ENCODE measurements at places on chromosomes 4 and X.

GRCh38 chrX:15418707-15419181 is 34.5 kb upstream of the VEGFD start:
- H3K4me3 ChIP-seq: no peak overlapping the region
- no peaks in the 10 kb centered on the region for H3K4me1 ChIP-seq
- H3K27ac ChIP-seq: no peak overlapping the region
- H3K36me3 ChIP-seq: peaks cover 14% of the 10 kb centered on the region
- DNase-seq: no peak

GRCh38 chr4:41102414-41103092 is 111.8 kb downstream of the APBB2 start:
- no peaks in the 10 kb centered on the region for H3K27me3 ChIP-seq
- H3K4me3 ChIP-seq: no peak overlapping the region
- peak overlapping the region; percentile 5 for H3K27ac ChIP-seq
- no peak for DNase-seq
- peaks cover 43% of the 10 kb centered on the region for H3K4me1 ChIP-seq

DNA sequence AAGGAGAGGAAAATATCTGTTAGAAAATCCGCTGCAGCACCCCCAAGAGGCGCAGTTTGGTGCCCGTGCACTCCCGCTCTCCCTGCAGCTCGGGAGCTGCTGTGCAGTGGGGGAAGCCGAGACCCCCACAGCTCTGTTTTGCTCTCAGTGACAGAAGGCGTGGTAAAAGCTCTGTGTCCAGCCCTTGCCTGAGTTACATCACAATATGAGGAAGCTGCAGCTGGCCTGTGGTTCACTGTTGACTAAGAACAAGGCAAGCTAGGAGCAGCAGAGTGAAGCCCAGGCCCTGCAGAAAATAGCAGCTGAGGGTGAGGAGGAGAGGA is 88.5 kb upstream of the ADRA2C start:
- H3K4me1 ChIP-seq: no peaks in the 10 kb centered on the region
- H3K27me3 ChIP-seq: peaks cover 31% of the 10 kb centered on the region

- H3K4me3 ChIP-seq: peak overlapping the region; percentile 9
- peaks cover 4% of the 10 kb centered on the region for H3K36me3 ChIP-seq
- no peaks in the 10 kb centered on the region for H3K27me3 ChIP-seq
These were observed 1.2 kb upstream of the PDS5A start for GRCh38 chr4:39978904-39979303.

DNA sequence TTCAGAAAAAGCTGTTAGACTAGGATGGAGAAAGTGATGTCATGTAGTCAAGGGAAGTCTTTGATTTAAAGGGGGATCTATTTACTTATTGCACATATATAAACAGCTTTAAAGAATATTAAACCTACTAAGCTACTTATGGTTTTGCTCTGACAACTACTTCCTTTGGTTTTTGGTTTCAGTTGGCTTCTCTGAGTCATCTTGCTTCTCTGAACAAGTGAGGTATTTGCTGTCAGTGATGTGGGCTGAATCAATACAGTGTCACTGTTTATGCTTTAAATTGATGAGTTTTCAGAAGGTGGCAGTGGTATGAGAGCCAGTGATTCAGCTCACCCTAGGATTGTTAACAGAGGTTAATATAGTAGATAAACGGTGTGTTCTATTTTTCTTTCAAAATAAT is 75.1 kb downstream of the CEP44 start:
- no peaks in the 10 kb centered on the region for H3K36me3 ChIP-seq
- no peak overlapping the region for H3K4me3 ChIP-seq
- no peak for DNase-seq
- H3K4me1 ChIP-seq: peaks cover 3% of the 10 kb centered on the region
- no peak overlapping the region for H3K27ac ChIP-seq

- no peak overlapping the region for H3K27ac ChIP-seq
- no peak for DNase-seq
- no peaks in the 10 kb centered on the region for H3K27me3 ChIP-seq
- no peak overlapping the region for H3K4me3 ChIP-seq
- no peaks in the 10 kb centered on the region for H3K36me3 ChIP-seq
These were observed 2164.8 kb upstream of the AGA start for GRCh38 chr4:179607003-179607402.

DNA sequence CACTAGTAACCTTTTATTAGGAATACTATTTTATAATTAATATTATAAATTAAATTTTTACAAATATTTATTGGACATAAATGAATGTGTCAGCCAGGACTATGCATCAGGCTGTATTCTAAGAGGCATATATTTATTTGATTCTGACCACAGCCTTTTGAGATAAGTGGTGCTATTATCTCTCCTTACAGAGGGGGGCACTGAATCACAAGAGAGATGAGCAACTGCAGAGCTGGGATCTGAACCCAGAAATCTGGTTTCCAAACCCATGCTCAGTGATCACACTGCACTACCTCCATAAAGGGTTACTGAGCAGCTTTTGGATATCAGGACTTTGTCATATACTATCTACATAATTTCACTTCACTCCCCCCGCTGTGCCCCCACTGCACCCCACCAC is 322.0 kb downstream of the TMA16 start:
- DNase-seq: no peak
- H3K27ac ChIP-seq: no peak overlapping the region
- no peaks in the 10 kb centered on the region for H3K27me3 ChIP-seq
- no peaks in the 10 kb centered on the region for H3K4me1 ChIP-seq

- no peak overlapping the region for H3K27ac ChIP-seq
- DNase-seq: no peak
- no peaks in the 10 kb centered on the region for H3K27me3 ChIP-seq
- peaks cover 19% of the 10 kb centered on the region for H3K36me3 ChIP-seq
These were observed 60.1 kb downstream of the SH3RF1 start for GRCh38 chr4:169210504-169211118.

DNA sequence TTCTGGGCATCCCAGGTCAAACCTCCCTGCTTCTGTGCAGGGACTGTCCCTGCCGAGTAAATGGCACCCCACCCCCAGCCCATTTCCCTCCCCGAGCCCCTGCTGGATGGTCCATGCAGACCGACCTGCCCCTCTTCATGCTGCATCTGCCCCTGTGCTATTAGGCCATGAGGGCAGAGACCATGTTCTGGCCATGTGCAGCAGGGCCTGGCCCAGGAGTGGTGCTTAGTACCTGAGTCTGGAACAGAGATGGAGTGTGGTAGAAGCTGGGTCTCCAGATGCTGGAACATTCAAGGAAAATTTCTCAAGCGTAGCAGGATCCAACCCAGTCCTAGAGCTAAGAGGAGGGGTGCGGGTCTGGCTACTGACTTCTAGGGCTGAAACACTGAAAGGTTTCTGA is 15.3 kb upstream of the UBA1 start:
- peaks cover 3% of the 10 kb centered on the region for H3K4me1 ChIP-seq
- H3K27me3 ChIP-seq: no peaks in the 10 kb centered on the region
- no peak overlapping the region for H3K27ac ChIP-seq
- no peak overlapping the region for H3K4me3 ChIP-seq
- peak; percentile 44 for DNase-seq

DNA sequence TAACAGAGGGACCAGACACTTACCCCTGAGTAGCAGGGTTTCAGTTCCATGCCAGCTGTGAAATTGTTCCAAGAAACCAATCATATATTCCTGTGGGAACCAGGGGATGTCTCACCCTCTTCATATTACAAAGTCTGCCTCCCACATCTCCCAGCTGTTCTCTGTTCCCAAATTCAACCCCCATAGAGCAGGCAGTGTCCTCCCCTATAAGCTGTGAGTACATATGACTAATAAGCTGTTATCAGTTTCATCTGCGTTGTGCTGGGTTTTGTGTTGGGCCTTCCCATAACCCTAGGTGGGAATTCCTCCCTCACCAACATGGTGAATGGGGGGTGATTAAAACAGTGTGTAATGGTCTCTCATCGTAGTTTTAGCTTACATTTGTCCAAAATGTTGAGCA is 41.0 kb downstream of the CEP44 start:
- no peak overlapping the region for H3K4me3 ChIP-seq
- DNase-seq: no peak
- no peak overlapping the region for H3K27ac ChIP-seq
- H3K36me3 ChIP-seq: no peaks in the 10 kb centered on the region
- H3K4me1 ChIP-seq: peaks cover 5% of the 10 kb centered on the region
- no peaks in the 10 kb centered on the region for H3K27me3 ChIP-seq

GRCh38 chr4:53499791-53500190 is 91.5 kb downstream of the LNX1 start:
- H3K27ac ChIP-seq: no peak overlapping the region
- H3K4me3 ChIP-seq: no peak overlapping the region
- no peaks in the 10 kb centered on the region for H3K27me3 ChIP-seq
- H3K4me1 ChIP-seq: peaks cover 34% of the 10 kb centered on the region
- H3K36me3 ChIP-seq: peaks cover 4% of the 10 kb centered on the region

- H3K27ac ChIP-seq: no peak overlapping the region
- H3K4me3 ChIP-seq: no peak overlapping the region
- peaks cover 2% of the 10 kb centered on the region for H3K27me3 ChIP-seq
- H3K36me3 ChIP-seq: no peaks in the 10 kb centered on the region
- DNase-seq: no peak
These were observed 154.7 kb upstream of the STX18 start for GRCh38 chr4:4696530-4696929.

DNA sequence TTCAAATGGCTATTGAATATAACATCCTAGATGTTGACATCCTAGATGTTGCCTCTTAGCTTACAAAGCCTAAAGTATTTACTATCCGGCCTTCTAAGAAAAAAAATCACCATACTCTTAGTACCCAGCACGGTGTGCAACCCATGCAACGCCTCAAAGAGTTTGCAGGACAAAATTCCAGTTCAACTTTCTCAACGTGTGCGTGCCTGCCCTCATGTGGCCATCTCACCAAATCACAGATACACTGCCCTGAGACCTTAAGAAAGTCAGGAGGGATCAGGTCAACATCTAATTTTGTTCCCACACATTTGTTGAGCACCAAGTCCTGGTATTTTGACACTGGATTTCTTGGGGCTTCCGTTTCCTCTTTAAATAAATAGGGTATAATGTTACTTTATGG is 68.3 kb downstream of the CRMP1 start:
- H3K4me3 ChIP-seq: no peak overlapping the region
- no peak overlapping the region for H3K27ac ChIP-seq
- peaks cover 49% of the 10 kb centered on the region for H3K36me3 ChIP-seq
- H3K27me3 ChIP-seq: no peaks in the 10 kb centered on the region

DNA sequence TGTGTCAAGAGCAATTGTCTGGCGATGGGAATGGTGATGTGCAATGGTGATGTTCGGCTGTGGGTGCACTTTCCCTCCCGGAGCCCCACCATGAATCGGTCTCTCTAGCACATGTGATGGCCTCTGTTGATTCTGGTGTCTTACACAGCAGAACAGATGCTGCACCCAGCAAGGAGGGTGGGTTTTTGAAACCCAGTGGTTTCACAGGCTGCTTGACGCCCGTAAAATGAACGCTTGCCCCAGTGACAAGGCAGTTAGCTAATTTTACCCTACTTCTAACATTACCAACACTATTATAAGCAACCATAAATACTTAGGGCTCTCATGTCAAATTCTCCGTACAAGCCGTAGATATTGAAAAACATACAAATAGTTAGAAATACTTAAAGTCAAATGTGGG is 5.9 kb upstream of the ANOS1 start:
- DNase-seq: no peak
- H3K4me1 ChIP-seq: no peaks in the 10 kb centered on the region
- H3K27ac ChIP-seq: no peak overlapping the region
- no peak overlapping the region for H3K4me3 ChIP-seq

- no peaks in the 10 kb centered on the region for H3K36me3 ChIP-seq
- no peak overlapping the region for H3K4me3 ChIP-seq
These were observed 404.6 kb upstream of the PITX2 start for GRCh38 chr4:111027526-111027925.

- no peak overlapping the region for H3K4me3 ChIP-seq
- no peak for DNase-seq
- peaks cover 18% of the 10 kb centered on the region for H3K4me1 ChIP-seq
These were observed 61.4 kb downstream of the PAPSS1 start for GRCh38 chr4:107658400-107659336.

- no peak overlapping the region for H3K4me3 ChIP-seq
- DNase-seq: no peak
- H3K27me3 ChIP-seq: peaks cover 2% of the 10 kb centered on the region
- H3K27ac ChIP-seq: no peak overlapping the region
- H3K36me3 ChIP-seq: no peaks in the 10 kb centered on the region
These were observed 1088.5 kb upstream of the INTU start for GRCh38 chr4:126544276-126544675.

DNA sequence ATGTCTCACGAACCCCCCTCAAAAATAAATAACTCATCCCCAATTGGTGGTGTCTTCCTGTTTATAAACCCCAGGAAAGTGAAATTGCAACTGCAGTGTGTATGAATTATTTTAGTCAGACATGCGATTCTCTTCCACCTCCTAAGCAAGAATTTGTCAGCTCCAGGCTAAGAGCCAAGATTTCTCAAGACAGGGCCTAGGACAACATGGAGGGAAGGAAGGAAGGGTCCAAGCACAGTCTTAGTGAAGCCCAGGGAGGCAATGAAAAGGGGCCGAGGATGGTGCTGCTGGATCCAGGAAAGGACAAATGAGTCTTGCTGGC is 20.0 kb downstream of the SH3KBP1 start:
- peak overlapping the region; percentile 79 for H3K27ac ChIP-seq
- H3K4me3 ChIP-seq: no peak overlapping the region
- no peaks in the 10 kb centered on the region for H3K27me3 ChIP-seq
- no peaks in the 10 kb centered on the region for H3K36me3 ChIP-seq

- H3K36me3 ChIP-seq: no peaks in the 10 kb centered on the region
- no peak overlapping the region for H3K27ac ChIP-seq
- no peaks in the 10 kb centered on the region for H3K4me1 ChIP-seq
These were observed 31.3 kb downstream of the DRD5 start for GRCh38 chr4:9812501-9813340.

- H3K36me3 ChIP-seq: no peaks in the 10 kb centered on the region
- H3K27ac ChIP-seq: no peak overlapping the region
- H3K4me1 ChIP-seq: peaks cover 11% of the 10 kb centered on the region
- no peak overlapping the region for H3K4me3 ChIP-seq
- no peaks in the 10 kb centered on the region for H3K27me3 ChIP-seq
These were observed 237.8 kb downstream of the NDST4 start for GRCh38 chr4:114875630-114876029.

GRCh38 chrX:40976981-40977380 is 108.3 kb upstream of the USP9X start:
- DNase-seq: no peak
- peaks cover 15% of the 10 kb centered on the region for H3K4me1 ChIP-seq
- H3K36me3 ChIP-seq: no peaks in the 10 kb centered on the region
- no peak overlapping the region for H3K27ac ChIP-seq
- no peak overlapping the region for H3K4me3 ChIP-seq
- no peaks in the 10 kb centered on the region for H3K27me3 ChIP-seq

GRCh38 chrX:1144293-1144692 is 68.2 kb downstream of the CRLF2 start:
- no peaks in the 10 kb centered on the region for H3K36me3 ChIP-seq
- no peak overlapping the region for H3K27ac ChIP-seq
- no peak for DNase-seq
- H3K4me3 ChIP-seq: no peak overlapping the region

- no peaks in the 10 kb centered on the region for H3K4me1 ChIP-seq
These were observed 436.0 kb upstream of the INTU start for GRCh38 chr4:127196655-127197352.

DNA sequence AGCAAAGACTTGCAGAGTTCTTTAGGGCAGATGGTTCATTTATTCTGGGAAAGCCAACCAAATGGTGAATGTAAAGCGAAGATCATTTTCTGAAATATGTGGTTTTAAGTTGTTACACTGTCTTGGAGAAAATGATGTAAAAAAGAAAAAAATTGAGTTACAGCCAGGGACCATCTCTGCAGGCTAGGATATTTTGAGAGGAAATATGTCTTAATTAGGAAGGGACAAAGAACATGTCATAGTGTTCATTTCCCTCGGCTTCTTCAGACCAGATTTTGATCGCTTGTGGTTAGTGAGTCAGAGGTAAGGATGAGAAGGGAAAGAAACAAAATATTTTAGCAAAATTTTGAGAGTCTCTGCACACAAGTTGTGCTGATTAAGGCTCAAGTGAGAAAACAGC is 59.0 kb upstream of the C1QTNF7 start:
- no peak overlapping the region for H3K27ac ChIP-seq
- H3K36me3 ChIP-seq: no peaks in the 10 kb centered on the region
- no peaks in the 10 kb centered on the region for H3K27me3 ChIP-seq
- no peak for DNase-seq
